GM23338 (cell line): ENCODE measurements at places on chromosomes 6 and 20. TPM values are rescaled to one million over a fixed set of nuclear protein-coding genes. Genes with fewer than 3 reads are reported as not detected.

Gene MOG
- total RNA-seq: 0.74 and 2.5 TPM in 2 replicates

Gene ERVFRD-1
- total RNA-seq: not detected in 2 replicates

Gene PHACTR1
- total RNA-seq: 11.7 and 19.3 TPM in 2 replicates

Gene ATF6B
- 21.7 and 24.9 TPM in 2 replicates for total RNA-seq

Gene BPIFB2
- not detected in 2 replicates for total RNA-seq

Gene SLC22A2
- 0.35 and 1.1 TPM in 2 replicates for total RNA-seq

Gene XRN2
- total RNA-seq: 150 and 159 TPM in 2 replicates

DNA sequence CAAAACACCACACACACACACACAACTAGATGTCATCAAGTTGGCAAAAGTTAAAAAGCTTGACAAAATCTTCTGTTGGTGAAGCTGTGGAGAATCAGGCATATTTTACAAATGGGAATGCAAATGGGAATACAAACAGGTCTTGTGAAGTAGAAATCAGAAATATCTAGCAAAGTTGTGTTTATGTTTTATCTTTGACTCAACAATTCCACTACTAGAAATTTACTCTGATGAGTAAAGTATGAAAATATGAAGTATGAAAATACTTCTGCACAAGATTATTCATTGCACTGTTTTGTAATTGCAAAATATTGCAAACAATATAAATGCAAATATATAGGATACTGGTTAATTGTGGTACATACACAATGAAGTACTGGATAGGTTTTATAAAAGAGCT, 1166.0 kb upstream of the GJE1 start:
- no peak for DNase-seq

GRCh38 chr20:24066076-24066700, 77.6 kb upstream of the GGTLC1 start:
- peak; percentile 3 for DNase-seq

DNA sequence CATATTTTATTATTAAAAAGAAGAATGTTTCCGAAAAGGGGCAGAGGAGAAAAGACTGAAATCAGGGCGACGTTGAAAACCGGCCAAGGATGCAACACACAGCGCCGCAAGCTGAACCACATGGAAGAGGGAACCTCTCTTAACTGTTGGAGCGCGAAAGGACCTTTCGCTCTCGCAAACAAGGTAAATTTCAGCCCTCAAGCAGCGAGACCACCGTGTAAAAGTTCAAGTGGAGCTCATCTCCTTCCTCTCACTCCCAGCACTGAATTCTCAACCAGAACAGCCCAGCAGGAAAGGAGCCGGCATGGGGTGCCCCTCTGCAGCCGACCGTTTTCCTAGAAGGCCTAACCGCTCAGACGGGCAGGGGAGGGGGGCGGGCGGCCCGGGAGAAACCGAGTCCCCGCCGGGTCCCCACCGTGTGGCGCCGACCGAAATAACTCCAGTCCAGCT, 621 bp downstream of the GPR63 start:
- peak; percentile 32 for DNase-seq

GRCh38 chr20:58694241-58695083, 1.9 kb downstream of the NPEPL1 start:
- no peak for DNase-seq

DNA sequence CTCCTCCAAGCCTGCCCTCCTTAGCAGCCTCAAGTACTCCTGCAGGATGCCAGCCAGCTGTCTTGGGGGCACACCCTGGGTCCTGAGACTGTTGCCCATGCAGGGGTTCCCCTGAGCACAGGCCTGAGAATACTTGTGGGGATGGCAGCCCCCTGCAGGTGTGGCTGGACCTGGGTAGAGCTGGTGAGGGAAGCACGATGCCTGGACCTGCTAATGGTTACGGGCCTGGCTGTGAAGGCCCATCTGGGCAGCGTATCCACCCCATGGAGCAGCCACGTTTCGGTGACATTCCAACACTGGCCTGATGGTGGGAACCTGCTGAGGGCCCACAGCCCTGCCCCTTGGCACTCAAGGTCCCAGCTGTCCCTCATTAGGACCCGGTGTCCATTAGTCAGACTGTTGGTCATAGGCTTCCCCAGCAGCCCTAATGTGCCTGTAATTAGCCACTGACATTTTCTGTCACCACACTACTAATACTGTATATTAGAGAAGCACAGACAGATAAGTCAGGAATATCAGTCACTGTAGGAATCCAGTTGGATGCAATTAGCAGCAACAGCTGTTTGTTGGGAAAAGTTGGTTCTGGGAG, 20.3 kb downstream of the CCDC167 start:
- DNase-seq: no peak

DNA sequence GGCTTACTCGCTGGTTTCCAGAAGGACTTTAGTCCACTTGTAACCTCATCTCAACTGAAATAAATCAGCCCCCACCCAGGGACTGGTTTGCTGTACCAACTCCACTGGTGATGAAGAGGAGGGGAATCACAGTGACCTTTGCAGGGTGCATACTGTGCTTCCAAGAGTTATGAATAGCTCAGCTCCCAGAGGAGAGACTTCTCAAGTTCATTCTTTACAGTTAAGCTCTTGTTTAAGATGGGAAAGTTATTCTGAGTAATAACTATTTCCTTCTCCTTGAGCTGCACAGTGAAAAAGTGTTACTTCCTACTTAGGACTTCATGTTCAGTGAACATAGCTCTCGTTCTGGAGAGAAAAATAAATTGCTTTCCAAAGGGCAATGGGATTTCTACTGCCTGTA, 166.5 kb upstream of the ECI2 start:
- no peak for DNase-seq

- DNase-seq: peak; percentile 87
Measured at GRCh38 chr6:27672113-27672799, 199.4 kb upstream of the ZNF184 start.

DNA sequence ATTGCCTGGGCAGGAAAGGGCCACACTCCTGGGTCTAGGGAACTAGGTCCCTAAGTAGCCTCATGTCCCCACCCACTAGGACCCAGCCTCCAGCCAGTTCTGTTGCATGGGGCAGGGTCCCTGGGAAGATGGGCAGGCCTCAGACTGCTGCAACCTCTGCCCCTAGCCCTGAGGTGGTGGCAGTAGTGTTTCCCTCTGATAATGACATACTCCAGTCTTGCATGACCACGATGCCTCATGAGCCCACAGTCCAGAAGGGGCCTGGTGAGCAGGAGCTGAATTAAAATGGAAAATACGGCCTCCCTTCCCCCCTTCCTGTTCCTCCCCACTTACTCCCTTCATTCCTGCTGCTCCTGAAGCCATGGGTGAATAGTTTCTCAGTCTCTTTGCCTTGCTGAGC, 36.0 kb upstream of the SCRT2 start:
- no peak for DNase-seq

DNA sequence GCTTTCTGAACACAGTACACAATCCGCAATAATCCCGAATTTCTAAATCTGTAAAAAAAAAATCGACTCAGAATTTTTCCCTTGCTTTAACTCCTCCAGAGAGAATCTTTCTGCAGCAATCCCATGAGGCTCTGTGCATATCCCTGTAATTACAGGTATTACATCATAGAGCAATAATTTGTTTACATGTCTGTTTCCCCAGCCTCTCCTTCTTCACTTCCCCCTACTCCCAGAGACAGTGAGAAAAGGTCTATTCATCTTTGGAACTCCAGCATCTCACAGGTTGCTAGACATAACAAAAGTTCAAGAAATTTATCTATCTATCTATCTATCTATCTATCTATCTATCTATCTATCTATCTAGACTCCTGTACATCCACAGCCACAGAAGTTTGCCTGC, 26.0 kb downstream of the KLHL31 start:
- DNase-seq: no peak

DNA sequence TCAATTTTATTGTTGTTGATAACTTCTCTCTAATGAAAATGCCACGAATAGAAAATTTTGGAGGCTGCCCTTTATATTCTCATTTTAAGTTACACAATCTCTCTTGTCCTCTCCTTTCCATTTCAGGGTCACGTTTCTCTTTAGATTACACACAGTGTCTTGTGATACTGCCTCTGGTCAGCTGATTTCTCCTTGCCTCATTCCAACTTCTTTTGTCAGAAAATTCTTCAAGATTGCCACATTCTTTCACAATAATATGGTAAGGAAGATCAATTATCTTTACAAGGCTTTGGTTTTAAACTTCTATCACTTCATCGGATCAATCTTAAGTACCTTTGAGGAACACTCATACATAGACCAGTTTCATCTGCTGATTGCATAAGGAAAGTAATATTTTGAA, 370.3 kb downstream of the RFPL4B start:
- DNase-seq: no peak

- DNase-seq: no peak
Measured at GRCh38 chr20:19916531-19917485, 100.4 kb upstream of the NAA20 start.

DNA sequence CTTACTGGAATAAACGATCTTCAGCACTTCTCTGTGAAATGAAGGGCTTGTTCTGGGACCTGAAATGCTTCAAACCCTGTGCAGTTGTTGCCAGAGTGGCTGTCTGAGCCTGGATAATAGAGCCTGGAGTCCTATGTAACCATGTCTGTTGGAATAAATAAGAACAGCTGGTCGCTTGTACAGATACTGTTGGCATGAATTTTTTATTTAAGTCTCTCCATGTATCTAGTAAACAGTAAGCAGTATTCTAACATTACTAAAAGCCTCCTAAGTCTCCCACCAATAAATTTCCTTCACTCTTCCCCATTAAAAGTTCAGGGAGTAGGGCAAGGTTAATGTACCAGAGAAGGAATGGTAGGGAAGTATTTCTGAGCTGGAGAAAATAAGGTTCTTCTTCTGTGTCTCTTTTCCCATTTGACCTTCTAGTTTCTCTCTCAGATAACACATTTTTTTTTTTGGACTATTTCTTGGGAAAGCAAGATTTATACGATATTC, 227.5 kb downstream of the PRL start:
- DNase-seq: no peak

GRCh38 chr20:3374296-3374695, 33.2 kb downstream of the DNAAF9 start:
- DNase-seq: no peak

DNA sequence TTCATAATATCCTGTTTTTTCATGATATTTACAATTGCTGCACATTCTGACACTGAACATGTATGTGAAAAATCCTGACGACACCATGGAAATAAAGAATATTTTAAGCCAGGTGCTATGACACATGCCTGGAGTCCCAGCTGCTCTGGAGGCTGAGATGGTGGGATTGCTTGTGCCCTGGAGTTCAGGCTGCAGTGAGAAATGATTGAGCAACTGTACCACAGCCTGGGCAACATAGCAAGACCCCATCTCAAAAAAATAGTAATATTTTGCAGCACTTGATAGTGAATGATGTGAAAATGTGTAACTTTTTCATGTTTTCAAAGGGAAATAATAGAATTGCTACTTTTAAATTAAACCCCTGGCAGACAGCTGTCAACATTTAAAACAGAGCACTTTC, 137.1 kb downstream of the ADGRG6 start:
- DNase-seq: no peak

GRCh38 chr20:43513372-43513930, 6.0 kb downstream of the L3MBTL1 start:
- DNase-seq: no peak

GRCh38 chr6:170069611-170070010, 221.3 kb downstream of the DLL1 start:
- DNase-seq: no peak

DNA sequence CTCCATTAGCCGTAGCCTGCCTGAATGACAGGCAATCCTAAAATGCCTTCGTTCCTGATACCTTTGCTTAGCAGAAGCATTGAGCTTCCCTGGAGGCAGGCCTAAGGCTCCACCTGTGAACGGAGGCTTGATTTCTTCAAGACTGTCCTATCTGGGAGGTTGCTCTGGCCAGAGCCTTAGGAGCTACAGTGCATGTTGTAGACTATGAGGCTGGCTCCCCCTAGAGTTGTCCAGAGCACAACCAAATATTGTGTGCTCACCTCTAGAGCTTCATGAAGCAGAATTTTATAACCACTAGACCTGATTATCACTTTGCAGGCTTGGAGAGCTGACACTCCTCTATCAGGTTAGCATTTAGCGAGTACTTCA, 217.8 kb downstream of the MAFB start:
- peak; percentile 75 for DNase-seq

GRCh38 chr6:152300517-152300916, 336.6 kb downstream of the SYNE1 start:
- no peak for DNase-seq

GRCh38 chr20:46573234-46573633, 22.8 kb upstream of the OCSTAMP start:
- DNase-seq: no peak

- DNase-seq: no peak
Measured at GRCh38 chr6:117444600-117444999, 18.9 kb upstream of the ROS1 start.

GRCh38 chr6:156825475-156825874, 48.3 kb downstream of the ARID1B start:
- no peak for DNase-seq

DNA sequence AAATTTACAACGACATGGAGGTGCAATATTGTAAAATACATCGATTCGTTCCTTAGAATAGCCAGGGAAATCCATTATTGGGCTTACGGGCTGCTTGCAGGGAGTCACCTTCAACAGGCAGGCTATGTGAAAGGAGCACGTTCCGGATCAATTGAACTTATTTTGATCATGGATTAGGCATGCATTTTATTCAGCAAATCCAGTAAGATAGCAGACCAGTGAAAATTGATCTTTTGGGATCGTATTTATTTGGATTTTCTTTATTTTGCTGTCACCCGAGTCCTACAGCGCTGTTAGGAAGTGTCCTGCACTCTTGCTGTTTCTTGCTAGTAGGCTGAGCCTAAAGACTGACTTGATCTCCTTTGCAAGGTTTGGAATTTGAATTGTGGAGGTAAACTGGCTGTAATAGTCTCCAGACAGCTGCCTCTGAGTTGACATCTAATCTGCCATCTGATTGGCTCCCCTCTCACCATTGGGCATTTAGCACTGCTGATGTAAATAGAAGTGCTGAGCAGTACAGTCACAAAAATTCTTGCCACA, 3.0 kb downstream of the ARID1B start:
- peak; percentile 70 for DNase-seq

DNA sequence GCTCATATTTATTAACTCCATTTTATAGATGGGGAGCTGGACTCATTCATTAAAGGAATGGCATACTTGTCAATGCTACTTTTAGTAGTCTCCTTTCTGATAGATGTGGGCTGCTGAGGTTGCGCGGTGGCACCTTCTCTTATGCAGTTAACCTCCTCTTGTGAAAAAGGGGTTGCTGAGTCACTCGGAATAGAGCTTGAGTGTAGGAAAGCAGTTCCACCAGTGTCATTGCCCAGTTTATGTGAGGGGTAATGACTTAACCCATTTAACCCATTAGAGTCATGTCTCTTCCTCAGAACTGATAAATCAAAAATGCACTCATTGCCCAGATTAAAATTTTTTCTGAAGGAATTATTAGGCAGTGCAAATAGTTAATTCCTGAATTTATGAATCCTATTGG, 6.3 kb downstream of the MAPK14 start:
- DNase-seq: no peak

- no peak for DNase-seq
Measured at GRCh38 chr20:63122626-63123025, 93.3 kb downstream of the YTHDF1 start.

GRCh38 chr20:39661833-39662232, 699.7 kb downstream of the DHX35 start:
- no peak for DNase-seq

DNA sequence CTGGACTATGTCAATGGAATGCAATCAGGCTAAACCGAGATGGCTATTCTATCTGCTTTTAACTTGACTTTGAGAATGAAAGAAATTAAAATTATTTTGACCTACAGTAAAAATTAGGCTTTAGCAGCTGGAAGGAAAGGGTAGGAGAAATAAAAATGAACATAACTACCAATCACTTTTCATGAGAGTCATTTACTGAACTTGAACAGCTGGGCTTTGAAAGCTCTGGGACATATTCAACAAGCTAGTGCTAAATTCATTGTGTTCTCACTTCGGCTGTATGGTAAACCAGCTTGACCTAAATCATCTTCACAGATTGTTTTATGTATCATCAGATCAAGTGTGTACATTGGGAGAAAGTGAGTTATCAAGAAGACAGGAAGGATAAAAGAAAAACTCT, 161.5 kb upstream of the STXBP5 start:
- no peak for DNase-seq
